ENCODE measurements at places on chromosomes 5 and 9.

GRCh38 chr5:89064054-89064453 lies 181.1 kb upstream of the MEF2C start:
- DNase-seq: no peak

DNA sequence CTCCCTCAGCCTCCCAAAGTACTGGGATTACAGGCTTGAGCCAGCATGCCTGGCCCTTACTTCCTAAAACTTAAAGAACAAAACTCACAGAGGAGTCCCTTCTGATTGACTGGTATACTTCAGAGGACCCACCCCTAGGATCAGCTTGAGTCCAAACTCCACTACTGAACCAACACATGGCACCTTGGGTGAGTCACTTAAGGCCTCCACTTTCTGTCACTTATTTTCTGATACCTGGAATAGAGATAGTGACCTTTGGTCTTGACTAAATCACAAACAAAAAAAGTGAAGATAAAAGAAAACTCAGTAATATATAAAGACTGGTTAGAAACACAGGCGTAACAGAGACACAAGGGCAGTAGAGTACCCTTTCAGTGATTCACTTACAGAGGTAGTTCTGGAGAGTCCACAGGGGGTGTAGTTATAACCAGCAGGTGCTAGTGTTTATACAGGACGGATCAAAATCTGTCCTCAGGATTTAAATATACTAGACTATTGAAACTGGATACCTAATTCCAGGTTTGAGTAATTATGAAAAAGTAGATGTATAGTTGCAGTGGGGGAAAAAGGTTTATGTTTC lies 274.3 kb upstream of the ANKRD55 start:
- DNase-seq: no peak

GRCh38 chr5:56898213-56898612 lies 11.2 kb upstream of the SETD9 start:
- no peak for DNase-seq

- no peak for DNase-seq
Observed at GRCh38 chr5:75457161-75457560, 54.3 kb downstream of the CERT1 start.

GRCh38 chr5:174937201-174938123 lies 213.1 kb downstream of the MSX2 start:
- DNase-seq: no peak

GRCh38 chr9:89743216-89743572 lies 138.4 kb downstream of the GADD45G start:
- DNase-seq: no peak

DNA sequence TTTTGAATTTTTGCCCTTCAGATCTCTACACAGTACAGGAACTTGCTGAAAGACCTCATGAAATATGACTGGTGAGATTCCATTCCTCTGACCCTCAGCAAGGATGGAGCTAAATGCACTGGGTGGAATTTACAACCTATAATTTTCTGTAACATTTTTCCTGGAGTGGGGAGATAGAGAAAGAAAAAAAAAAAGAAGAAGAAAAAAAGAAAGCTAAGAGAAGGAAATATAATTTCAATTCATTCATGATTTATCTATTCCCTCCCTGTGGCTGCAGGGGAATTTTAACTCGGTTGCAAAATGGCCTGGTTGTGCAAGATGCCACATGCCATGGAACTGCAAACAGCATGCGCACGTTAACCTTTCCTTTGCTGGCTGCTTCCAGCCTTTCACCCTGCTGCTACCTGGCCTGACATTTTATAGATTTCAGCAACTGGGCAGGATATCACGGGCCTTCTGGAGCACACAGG lies 155.4 kb downstream of the FSTL4 start:
- DNase-seq: no peak

DNA sequence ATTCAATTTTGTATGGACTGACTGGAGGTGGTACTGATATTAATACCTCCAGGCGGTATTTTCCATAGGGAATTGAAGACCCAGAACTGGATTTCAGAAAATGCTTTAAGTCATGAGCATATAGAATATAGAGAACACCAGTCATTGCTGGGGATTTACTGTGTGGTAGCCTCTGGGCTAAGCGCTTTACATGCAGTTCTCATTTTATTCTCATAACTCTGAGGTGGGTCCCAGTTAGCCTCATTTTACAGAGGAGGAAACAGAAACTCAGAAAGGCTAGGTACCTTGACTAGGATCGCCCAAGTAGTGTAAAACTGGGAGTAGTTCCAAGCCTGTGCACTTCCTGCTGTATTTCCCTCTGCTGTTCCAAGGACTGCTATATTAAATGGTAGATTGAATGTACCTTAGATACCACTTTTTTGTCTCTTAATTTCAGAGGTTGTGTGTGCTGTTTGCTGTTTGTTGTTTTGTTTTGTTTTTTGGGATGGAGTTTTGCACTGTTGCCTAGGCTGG lies 13.8 kb downstream of the SLC44A1 start:
- no peak for DNase-seq

- no peak for DNase-seq
Observed at GRCh38 chr5:169691471-169691870, 54.4 kb downstream of the DOCK2 start.

- no peak for DNase-seq
Observed at GRCh38 chr5:68545636-68546295, 330.2 kb downstream of the PIK3R1 start.

- no peak for DNase-seq
Observed at GRCh38 chr5:102627315-102627714, 127.8 kb upstream of the PAM start.

GRCh38 chr5:61840361-61840760 lies 465.6 kb upstream of the KIF2A start:
- no peak for DNase-seq

GRCh38 chr5:1808439-1808838 lies 7.2 kb downstream of the NDUFS6 start:
- no peak for DNase-seq

GRCh38 chr5:69042500-69042899 lies 51.3 kb upstream of the SLC30A5 start:
- DNase-seq: no peak
